Activated T-helper 1 cell treated with anti-CD3 and anti-CD28 coated beads, Interleukin-12 subunit alpha, Interleukin-12 subunit beta, Interleukin-2, Interleukin-4 antibody, amounts not matched to agents 30 ng/mL and 10 ng/mL and 1 ng/mL, durations not matched to agents 14 hours and 24 hours and 36 hours (primary cell): ENCODE measurements at places on chromosomes 4 and X. TPM values are rescaled to one million over a fixed set of nuclear protein-coding genes. Genes with fewer than 3 reads are reported as not detected.

USP17L25 gene
- not detected in 2 replicates for total RNA-seq

- peaks cover 11% of the 10 kb centered on the region for H3K4me1 ChIP-seq
- DNase-seq: no peak
- H3K27ac ChIP-seq: no peak overlapping the region
Measured at GRCh38 chr4:41885456-41885855, 49.8 kb upstream of the TMEM33 start.

DNA sequence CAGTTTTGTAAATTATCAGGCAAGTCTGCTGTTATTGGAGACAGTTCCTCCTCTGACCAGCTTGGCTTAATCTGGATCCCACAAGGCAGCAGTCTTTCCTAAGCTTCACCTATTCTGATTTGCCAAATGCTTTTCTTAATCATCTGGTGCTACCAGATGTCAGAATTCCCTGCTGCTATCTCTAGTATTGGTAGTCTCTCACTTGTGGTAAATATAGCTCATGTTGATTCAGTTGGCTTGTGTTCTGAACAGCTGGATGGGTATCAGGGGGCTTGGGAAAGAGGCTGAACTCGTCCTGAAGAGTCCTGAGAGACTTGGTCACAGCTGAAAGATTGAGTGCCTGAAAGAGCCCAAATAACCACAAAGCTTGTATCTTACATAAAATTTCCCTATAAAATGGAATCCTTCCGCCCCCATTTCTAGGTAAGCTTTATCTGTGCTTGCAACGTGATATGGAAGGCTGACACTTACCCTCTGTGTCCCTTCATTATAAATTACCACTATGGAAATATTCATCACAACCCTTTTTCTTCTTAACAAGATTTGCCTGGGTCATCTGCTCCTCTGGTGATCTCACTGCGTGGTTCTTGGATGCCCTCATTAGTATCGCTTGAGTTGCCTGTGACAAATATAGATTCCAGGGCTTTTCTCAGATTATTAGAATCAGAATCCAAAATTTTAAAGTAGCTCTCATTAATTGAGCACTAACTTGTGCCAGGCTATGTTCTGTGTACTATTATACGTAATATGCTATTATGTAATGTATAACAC lies 104.1 kb upstream of the GPRIN3 start:
- H3K4me3 ChIP-seq: no peak overlapping the region
- no peak overlapping the region for H3K27ac ChIP-seq
- no peaks in the 10 kb centered on the region for H3K36me3 ChIP-seq

DNA sequence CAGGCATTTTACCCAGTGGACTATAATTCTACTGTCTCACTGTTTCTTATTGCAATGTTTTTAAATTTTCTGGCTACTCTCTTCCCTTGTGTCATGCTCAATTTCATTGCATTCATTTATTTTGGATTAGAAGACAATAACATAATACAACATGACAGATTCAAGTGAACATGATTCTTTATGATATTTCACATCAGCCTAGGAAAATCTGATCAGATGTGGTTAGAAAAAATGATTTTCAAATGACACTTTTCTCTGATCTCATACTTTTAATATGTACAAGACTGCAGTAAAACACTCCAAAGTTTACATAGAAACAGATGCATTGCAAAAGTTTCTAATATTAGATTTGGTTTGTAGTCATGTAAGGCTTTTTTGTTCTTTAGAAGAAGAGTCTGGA lies 586.0 kb downstream of the ACTRT1 start:
- H3K27ac ChIP-seq: no peak overlapping the region
- no peak for DNase-seq
- no peaks in the 10 kb centered on the region for H3K27me3 ChIP-seq
- no peaks in the 10 kb centered on the region for H3K36me3 ChIP-seq
- H3K4me3 ChIP-seq: no peak overlapping the region

GAGE2A gene
- not detected in 2 replicates for total RNA-seq

DNA sequence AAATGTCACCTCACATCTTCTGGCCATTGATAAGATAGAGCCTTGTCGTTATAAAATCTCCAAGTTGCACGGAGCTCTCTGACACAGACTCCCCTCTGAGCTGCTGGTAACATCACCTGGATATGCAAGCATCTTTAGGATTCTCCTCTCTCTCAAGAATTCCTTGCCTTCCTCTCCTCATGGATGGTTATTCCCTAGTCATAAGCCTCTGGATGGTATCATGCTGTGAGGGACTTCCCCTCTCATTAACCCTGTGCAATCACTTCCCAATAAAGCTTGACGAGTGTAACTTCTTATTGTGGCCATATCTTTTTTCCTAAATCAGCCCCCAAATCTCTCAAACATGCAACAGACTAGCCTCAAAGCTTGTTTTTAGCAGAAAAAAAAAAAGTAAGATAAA lies 1057.0 kb upstream of the SLIT2 start:
- H3K4me1 ChIP-seq: no peaks in the 10 kb centered on the region
- H3K36me3 ChIP-seq: no peaks in the 10 kb centered on the region
- no peak for DNase-seq

DNA sequence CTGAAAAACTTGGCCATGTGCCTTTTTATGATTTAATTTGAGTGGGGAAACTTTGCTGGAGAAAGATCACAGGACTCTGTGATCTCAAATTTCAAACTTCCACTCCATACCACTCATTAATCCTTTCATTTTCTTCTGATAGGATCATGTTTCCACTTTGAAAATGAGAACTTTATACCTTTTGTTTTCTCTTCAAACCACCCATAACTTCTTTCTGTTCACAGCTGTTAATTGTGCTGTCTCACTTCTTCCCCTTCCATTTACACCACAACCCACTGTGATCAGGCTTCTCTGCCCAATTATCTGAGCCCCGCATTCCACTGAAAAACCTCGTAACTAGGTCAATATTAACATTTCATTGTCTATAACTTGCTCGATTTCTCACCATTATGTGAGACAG lies 47.0 kb upstream of the ARSJ start:
- H3K4me3 ChIP-seq: no peak overlapping the region
- H3K36me3 ChIP-seq: no peaks in the 10 kb centered on the region
- no peaks in the 10 kb centered on the region for H3K27me3 ChIP-seq

- H3K4me3 ChIP-seq: no peak overlapping the region
- no peak for DNase-seq
- no peak overlapping the region for H3K27ac ChIP-seq
- no peaks in the 10 kb centered on the region for H3K27me3 ChIP-seq
Measured at GRCh38 chr4:25536564-25537320, 118.9 kb upstream of the SLC34A2 start.
